ENCODE measurements at places on chromosomes 2 and 18.

DNA sequence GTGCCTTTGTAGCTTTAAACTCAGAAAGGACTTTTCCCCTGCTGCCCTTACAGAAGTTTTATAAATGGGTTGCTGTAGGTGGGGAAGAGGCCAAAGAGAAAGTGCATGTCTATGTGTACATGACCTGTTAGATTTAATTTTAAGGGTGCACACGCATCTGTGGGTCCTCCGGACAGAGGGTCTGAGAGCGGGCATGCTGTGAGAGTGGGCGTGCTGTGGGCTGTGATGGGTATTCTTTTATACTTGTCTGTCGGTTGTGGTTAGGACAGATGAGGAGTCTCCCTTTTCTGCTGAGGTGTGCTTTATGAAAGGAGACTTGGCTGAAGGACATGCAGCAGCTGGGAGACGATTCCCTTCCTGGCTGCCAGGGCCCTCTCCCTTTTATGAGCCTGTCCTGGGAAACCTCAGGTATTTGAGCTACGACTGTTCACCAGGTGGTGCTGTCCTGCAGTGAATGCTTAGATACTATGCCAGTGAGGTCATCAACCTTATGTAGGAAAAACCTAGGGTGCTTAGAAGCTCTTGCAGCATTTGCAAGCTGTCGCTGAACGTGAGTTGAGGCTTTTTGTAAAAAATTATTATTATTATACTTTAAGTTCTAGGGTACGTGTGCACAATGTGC, 67.5 kb downstream of the TANC1 start:
- no peak for DNase-seq

GRCh38 chr2:134320930-134321329, 67.1 kb downstream of the MGAT5 start:
- DNase-seq: peak; percentile 78

DNA sequence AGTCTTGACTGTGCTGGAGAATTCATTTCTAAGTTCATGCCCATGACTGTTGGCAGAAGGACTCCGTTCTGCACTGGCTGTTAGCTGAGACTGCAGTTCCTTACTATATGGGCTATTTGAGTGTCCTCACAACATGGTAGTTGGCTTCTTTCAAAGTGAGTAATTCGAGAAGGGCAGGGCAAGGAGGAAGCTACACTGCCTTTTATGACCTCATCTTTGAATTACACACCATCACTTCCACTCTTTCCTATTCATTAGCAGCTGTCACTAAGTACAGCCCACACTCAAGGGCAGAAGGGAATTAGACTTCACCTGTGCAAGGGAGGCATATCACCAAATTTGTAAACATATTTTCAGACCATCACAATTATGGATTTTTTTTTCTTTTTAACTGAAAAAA, 55.9 kb upstream of the EPAS1 start:
- no peak for DNase-seq

DNA sequence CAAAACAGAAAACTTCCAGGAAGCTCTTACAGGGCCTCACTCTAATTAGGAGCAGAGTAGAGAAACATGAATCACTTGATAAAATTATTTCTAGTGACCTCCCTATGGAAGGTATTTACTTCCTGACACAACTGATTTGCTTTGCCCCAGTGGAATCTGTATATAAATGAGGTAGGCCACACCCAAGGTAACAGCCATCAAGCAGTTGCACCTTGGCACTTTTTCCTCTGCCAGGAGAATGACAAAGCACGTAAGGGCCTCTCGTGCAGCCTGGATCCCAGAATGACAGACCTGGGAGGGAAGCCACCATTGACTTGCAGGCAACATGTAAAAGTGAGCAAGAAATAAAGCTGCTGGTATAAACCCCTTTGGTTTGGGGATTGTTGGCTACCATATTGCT, 620.0 kb upstream of the SLC39A10 start:
- DNase-seq: no peak

- no peak for DNase-seq
Measured at GRCh38 chr2:99139003-99139402, 2.5 kb upstream of the C2orf15 start.

DNA sequence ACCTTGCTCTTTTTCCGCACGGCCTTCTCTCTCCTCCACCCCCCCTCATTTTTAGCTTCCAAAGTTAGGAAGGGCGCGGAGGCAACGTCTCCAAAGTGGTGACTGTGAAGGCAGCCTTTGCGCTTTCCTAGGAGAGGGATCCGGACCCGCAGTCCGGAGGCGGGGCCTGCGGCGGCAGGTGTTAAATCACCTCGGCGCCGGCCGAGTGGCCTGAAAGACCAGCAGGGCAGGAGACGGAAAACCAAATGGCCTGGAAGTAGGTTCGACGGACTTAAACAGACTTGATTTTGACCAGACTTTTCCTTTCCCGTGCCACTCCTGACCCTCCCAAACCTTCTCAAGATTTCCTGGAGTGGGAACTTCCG, 615 bp downstream of the GORASP2 start:
- DNase-seq: no peak

DNA sequence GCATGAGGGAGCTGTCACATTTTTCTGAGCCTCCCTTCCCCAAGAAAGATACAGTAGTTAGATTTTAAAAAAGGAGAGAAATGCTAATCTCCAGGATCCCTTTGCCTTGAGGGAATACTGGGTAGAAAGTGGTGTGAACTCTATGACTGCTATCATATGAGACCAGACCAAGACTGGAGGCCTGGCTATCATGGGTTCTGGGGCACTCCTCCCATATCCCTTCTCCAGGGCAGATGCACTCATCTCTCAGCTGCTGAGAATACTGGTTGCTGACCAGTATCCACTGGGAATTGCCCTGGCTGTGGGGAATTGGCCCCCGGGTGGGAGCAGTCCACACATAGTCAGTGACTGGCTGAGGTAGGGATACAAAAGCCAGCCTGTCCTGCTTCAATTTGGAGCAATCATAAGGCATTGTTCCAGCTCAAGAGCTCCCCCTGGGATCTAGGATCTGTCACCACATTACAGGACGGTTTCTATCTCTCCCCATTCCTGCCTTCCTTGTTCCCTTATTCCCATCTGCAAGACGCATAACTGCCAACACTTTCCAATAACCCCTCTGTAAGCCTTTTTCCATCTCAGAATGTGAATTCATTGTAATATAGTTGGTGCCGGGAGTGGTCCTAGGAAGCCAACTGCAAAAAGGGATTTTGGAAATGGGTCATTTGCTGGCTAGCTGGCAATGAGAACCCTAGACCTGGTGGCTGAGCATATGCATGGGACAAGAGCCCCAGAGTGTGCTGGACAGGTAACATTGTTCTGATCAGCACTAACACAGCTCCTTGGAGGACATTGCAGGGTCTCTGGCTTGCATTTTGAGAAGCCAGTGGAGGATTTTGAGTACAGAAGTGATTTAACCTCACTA, 35.4 kb upstream of the REEP1 start:
- no peak for DNase-seq

GRCh38 chr2:147689220-147689909, 155.5 kb upstream of the ACVR2A start:
- DNase-seq: no peak

DNA sequence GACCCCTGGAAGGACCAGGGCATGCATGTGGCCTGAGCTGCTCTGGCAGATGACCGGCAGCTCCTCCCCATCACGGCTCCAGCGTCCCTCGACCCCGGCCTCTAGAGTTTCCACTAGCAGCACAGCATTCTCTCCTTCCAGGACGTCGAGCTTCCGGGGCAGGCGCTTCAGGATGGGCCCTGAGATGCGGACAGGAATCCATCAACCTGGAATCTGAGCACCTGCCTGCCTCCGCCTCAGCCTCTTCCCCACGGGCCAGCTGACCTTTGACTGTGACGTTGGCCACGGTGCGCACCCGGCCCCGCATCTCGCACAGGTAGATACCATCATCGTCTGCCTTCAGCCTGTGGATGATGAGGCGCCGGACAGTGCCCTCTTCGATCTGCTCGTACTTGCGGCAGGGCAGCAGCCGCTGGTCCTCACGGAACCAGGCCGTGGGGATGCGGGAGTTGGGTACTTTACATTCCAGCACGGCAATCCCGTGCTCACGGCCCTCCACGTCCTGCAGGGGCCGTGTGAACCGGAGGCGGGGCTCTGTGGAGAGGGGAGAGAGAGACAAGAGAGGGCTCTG, 3.5 kb downstream of the OBSL1 start:
- DNase-seq: no peak

DNA sequence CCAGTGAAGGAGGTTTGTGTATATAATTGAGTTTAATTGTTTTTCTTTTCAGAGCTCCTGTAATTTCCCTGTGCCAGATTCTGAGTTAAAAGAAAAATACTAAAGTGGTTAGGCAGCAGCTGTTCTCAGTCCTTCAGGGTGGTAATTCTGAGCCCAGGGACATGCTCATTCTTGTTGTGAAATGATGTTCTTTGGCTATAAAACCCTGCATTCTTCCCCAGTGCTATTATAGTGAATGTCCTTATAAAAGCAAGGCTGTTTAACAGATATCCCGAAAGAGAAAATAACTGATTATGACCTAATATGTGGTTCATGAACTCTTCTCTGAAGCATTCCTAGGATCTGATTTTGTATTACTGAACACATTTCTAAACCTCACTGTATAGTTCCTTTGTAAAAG, 34.0 kb downstream of the ADAM23 start:
- DNase-seq: no peak

DNA sequence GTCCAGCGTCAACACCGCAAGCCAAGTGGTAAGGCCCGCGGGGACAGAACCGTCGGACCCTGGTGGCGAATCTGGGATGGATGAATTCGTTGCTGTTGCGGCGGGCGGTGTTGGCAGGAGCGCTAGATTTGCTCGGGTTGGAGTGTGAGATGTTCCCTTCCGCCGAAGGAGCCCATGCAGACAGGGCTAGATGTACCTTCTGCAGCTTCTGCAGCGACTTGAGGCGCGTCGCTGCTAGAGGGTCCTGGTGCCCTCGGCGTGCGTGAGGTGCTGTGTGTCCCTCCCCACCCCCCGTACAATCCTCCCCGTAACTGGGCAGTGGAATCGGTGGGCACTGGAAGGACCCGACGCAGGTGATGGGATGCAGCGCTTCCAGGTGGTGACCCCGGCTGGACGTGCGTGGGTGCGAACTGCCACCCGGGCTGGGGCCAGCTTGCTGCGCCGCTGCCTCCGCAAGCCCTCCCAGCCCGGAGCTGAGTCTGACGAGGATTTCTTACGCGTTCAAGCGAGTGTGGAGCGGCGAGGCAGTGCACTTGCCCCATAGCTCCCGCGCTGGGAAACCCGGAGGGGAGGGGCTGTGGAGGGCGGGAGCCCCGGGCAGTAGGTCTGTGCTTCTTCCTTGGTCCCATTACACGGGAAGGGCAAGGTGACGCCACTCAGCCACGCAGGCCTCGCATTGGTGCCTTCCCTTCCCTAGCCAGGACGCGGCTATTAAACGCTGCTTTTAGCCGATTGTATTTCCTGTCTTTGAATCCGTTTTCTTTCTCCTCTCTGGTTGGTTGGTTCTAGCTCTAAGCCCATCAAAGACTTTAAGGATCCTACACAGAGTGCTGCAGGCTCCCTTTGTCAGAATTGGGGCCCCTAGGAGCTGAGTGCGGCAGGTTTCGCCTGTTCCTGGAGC, 34.2 kb downstream of the CHRNA1 start:
- no peak for DNase-seq

DNA sequence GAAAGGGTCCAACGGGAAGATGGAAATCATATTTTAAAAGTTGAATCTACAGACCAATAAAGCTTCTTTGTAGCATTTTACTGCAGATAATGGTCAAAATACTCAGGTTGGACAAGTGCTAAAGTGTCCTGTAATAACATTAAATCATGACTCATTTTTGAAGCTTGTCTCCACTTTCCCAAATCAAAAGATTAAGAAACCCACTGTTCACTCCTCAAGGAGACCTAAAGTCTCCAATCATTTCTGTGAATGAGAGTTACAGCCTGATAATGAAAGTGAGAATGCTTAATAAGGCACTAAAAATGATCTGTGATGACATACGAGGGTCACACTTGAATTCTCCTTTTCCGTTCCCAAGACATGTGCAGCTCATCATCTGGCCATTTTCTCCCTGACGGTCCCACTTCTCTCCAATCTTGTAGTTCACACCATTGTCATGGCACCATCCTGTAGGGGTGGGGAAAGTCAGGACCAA, 53.4 kb downstream of the ATIC start:
- DNase-seq: no peak

GRCh38 chr18:31209041-31209440, 46.4 kb upstream of the DSC1 start:
- DNase-seq: no peak

- DNase-seq: no peak
Measured at GRCh38 chr2:52210161-52210560, 1178.2 kb upstream of the NRXN1 start.

GRCh38 chr2:199460101-199460671, 2.4 kb upstream of the SATB2 start:
- peak; percentile 45 for DNase-seq

DNA sequence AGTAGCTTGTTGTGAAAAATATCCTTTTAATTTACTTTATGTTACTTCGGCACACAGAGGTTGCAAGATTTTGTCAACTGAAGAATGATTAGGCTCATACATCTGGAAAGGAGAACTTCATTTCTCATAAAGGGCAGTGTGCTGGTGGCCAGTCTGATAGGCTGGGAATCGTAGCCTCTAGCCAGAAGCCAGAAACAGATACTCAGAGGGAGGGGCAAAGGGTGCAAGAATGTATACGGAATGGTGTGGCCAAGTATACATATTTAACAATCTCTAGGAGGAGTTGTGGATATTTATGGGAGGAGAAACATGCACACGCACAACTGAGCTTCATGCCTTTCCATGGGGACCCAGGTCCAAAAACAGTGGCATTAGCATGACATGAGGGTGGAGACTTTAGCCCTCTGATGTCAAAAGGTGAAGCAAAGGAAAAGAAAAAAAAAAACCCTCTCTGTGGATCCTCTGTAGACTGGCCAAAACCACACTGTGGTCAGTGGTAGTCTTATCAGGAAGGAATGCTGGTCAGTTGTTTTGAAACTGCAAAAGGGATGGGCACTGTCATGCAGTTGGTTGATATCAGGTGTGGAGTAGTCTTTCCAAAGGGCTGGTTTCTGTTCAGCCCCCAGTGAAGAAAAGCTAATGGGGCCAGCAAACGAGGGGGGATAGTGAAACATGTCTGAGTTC, 34.9 kb upstream of the APCDD1 start:
- no peak for DNase-seq

- DNase-seq: no peak
Measured at GRCh38 chr2:98460573-98461497, 16.2 kb downstream of the INPP4A start.

DNA sequence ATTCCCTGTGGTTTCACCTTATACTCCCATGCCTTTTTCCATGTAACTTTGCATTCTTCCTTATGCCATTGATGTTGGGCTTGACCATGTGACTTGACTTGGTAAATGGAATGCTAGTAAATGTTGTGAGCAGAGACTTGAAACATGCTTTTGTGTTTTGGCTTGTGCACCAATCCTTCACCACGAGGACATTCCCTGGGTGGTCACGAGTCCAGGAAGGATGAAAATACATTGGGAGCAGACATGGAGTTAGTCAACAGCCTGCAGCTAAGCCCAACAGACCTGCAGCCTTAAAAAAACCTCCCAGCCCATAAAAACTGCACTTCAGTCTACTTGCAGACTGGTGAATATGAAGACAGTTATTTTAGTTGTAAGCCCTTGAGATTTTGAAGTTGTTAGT, 116.5 kb upstream of the SPATS2L start:
- DNase-seq: no peak
